Fibroblast of skin of abdomen (primary cell): ENCODE measurements at places on chromosomes 3 and 15.

- DNase-seq = no peak
Measured at GRCh38 chr3:14474363-14475081, 65.6 kb downstream of the GRIP2 start.

DNA sequence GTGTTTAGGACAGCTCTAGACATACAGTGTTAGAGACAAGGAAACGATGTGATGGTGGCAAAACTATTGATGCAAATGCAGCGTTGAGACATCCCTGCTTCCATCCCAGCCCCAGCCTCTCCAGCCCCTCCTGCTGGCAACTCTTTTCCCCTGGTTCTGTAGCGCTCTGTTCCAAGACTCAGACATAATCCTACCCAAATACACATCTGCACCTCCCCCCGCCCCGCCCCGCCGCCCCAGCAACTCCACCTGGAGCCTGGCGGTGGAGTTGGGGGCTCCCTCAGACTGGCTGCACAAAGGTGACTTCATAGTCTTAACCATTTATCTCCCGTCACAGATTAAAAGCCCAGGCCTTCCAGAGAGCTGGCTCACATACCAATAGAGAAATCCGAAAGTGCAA, 7.2 kb upstream of the SEC22A start:
- DNase-seq = no peak

DNA sequence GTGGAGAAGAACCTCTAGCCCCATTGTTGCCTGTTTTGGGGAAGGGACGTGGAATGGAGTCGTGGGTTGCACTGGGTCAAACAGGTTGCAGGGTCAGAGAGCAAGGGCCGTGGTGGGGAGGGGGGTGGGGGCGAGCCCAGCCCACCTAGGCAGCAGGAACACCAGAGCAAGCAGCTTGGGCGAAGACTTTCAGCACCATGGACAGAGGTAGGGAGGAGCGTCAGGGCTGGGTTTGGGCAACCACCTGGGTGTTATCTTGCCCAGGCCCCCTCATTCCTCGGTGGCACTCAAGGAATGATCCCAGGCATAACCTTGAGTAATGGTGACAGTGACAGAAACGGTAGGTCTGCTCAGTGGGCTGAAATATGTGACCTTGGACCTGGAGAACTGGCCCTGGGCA, 45.9 kb upstream of the TMEM115 start:
- peak; percentile 16 for DNase-seq

DNA sequence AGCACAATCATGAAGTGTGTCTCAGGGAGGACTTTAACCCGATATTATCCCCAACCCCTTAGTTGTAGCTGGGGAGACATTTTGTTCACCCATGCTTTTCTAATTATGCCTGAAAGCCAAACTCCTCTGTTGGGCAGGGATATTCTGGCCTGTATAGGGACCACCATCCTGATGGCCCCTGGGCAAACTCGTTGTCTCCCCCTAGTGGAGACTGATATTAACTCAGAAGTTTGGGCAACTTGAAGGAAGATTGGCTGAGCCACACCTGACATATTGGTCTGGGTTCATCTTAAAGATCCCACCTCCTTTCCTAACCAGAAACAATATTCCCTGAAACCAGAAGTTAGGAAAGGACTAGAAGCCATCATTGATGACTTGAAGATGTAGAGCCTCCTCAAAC, 42.3 kb downstream of the TM4SF18 start:
- DNase-seq = no peak

DNA sequence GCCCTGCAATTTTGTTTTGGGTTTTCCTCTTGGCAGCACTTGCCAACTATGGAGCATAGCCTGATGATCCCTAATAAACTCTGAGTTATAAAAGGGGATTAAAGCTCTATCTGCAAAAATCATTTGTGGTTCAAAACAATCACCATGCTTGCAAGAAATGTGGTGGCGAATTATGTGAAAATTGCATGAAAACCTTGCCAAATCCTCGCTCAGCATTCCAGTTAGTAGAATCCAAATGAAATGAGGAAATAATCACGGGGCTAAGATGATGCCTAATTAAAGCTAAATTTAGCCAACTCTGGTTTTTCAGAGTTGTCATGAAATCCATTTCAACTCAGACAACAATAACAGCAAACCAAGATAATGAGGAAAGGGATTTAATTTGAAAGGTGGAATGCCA, 73.0 kb upstream of the PROK2 start:
- DNase-seq = peak; percentile 60

- DNase-seq = peak; percentile 64
Measured at GRCh38 chr3:181567311-181568075, 144.2 kb upstream of the SOX2 start.

- DNase-seq = peak; percentile 5
Measured at GRCh38 chr3:17432236-17432635, 310.2 kb downstream of the TBC1D5 start.

- DNase-seq = peak; percentile 54
Measured at GRCh38 chr3:16884084-16884747, 539 bp upstream of the PLCL2 start.

DNA sequence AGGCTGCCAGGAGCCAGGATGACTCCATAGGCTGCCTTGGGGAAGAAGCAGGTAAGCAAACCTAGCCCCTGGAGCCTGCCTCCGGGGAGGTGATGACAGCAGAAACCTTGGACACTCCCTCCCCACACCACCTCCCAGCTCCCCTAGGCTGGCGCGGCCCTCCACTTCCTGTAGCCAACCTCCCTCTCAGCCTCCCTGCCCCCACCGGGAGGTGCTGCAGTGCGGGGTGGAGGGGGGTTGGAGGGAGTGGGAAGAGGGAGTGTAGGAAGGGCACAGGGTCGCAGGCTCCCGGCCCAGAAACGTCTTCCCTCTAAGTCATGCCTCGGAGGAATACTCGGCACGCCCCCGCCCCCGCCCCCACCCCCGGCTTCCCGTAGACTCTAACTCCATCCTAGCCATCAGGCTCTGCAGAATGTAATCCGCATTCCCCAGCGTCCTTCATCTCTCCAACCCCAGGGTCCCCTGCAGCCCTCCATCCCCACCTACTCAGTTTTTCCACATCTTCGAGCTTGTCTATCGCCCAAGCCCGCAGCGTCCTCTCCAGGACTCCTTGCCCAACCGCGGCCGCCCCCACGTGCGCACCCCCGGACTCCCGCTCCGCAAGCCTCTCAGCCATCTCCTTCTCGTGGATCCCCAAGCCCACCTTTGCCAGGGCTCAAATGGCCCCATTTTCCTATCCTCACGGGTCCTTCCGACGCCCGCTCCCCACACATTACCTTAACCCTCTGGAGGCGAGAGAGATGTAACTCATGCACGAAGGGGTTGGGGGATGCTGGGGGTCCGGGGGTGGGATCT, 528 bp downstream of the LPCAT4 start:
- peak; percentile 64 for DNase-seq

- no peak for DNase-seq
Measured at GRCh38 chr3:158535918-158536317, 35.1 kb upstream of the MLF1 start.

DNA sequence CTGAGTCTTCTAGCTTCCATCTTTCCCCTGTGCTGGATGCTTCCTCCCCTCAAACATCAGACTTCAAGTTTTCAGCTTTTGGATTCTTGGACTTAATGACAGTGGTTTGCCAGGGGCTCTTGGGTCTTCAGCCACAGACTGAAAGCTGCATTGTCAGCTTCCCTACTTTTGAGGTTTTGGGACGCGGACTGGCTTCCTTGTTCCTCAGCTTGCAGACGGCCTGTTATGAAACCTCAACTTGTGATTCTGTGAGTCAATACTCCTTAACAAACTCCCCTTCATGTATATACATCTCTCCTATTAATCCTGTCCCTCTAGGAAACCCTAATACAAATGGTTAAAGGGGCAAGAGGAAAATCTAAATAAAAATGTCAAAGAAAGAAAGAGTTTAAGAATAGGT, 100.1 kb downstream of the ABI3BP start:
- DNase-seq = no peak

- peak; percentile 31 for DNase-seq
Measured at GRCh38 chr3:86993704-86994103, 2.8 kb upstream of the VGLL3 start.

DNA sequence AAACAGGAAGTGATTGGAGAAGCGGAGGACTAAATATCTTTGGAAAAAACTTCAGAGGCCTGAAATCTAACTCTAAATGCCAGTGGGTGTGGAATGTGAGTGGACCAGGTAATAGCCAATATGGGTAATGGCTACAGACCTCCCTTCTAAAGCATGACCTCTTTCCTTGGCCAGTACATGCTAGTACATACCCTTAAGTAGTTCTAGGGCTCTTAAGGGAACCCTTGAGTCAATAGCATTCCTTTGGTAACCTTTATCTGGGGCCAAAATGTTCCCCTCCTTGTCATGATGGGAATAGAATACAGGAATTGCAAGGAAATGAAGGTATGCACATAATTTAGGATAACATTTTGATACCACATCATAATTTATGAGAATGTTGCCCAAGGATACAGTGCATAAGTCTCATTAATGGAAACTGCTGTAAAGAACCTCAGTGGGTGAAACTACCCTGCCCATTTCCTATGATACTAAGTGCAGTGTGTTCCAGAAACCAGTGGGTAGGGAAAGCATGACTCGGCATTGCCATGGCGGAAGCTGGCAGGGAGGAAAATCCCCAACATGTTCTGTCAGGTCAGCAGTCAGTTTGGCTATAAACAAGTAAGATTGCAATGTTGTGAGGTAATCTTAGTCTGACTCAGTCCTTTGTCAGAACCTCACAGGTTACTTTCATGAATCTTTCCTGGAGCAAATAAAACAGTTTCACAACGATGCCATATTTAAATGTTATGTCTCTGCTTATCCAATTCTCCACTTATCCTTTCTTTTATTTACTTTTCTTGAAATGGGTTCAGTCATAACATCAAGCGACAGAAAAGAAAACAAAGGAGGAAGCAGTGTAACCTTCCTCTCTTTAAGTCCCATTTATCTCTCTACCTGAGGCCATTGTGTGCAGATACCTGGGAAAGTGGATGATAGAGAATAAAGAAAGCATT, 23.5 kb upstream of the RAP2B start:
- peak; percentile 87 for DNase-seq

- no peak for DNase-seq
Measured at GRCh38 chr3:11370191-11370590, 98.0 kb downstream of the ATG7 start.

- DNase-seq = peak; percentile 96
Measured at GRCh38 chr3:54882129-54882833, 45.6 kb downstream of the LRTM1 start.

DNA sequence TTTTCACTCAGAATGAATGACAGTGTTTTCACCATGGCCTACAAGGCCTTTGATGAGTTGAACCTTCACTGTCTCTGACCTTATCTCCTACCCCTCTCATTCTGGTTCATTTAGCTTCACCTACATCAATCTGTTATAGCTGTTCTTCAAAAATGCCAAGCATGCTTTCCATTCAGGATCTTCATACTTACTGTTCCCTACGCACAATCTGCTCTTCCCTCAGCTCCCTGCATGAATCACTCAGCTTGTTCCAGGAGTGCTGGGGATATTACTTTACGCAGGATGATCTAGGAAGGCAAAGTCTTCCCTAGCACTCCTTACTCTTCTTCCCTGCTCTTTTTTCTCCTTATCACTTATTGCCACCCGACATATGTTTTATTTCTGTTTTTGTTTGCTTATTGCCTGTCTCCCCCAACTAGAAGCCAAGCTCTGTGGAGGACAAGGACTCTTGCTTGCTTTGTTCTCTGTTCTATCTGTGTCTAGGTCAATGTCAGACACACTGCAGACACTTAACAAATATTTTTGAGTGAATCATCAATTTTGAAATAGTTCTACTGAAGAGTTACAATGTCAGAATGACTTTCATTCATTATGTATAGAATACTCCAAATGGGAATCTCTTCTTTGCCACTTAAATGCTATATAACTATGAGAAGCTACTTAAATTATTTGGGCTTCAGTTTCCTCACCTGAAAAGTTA, 238.3 kb upstream of the FEZF2 start:
- peak; percentile 87 for DNase-seq

GRCh38 chr3:9301798-9302197, 52.4 kb upstream of the SRGAP3 start:
- DNase-seq = no peak

GRCh38 chr15:68617777-68618176, 39.0 kb downstream of the CORO2B start:
- DNase-seq = no peak

- DNase-seq = peak; percentile 12
Measured at GRCh38 chr3:70358978-70359580, 46.6 kb upstream of the MDFIC2 start.

GRCh38 chr3:72288955-72289691, 504.2 kb upstream of the PROK2 start:
- DNase-seq = peak; percentile 91

- no peak for DNase-seq
Measured at GRCh38 chr15:60347480-60348049, 50.2 kb downstream of the ANXA2 start.

- no peak for DNase-seq
Measured at GRCh38 chr3:128858167-128858566, 21.3 kb upstream of the ACAD9 start.

DNA sequence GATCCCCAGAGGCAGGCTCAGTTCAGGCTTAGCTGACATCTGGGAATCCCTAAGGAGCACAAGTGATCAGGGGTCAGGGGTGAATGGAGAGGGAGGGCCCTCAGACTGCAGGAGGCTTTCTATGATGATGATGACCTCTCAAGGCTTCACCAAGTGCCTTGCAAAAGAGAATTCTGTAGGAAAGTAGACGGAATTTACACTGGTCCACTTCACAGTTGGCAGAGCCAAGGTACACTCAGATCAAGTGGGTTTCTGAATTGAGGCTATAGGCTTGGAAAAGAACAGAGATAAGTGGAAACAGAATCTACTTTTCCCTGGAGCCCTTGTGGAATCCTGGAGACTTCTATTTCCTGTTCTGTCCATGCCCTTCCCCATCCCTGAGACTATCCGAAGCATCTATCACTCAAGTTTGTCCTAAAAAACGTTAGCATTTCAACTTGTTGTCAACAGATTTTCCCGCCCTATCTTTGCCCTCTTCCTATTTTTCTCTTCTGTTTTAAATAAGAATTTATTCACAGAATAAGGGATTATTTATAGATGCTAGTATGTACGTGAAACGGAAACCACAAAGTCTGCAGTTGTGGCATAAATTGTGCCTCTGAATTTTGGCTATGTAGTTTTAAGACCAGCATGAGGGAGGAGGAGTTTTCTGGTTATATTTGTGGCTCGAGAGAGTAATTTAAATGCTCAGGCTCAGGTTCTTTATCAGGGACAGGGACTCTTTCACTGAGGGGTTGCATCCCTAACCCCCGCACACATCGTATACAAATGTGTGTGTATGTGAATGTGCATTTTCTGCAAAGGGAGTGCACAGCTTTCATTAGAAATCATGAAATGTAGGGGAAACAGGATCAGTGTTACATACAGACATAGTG, 12.8 kb downstream of the GCSAM start:
- DNase-seq = no peak

- DNase-seq = no peak
Measured at GRCh38 chr3:149481056-149481455, 6.6 kb downstream of the TM4SF4 start.

GRCh38 chr15:39358441-39359041, 222.3 kb upstream of the THBS1 start:
- DNase-seq = no peak

DNA sequence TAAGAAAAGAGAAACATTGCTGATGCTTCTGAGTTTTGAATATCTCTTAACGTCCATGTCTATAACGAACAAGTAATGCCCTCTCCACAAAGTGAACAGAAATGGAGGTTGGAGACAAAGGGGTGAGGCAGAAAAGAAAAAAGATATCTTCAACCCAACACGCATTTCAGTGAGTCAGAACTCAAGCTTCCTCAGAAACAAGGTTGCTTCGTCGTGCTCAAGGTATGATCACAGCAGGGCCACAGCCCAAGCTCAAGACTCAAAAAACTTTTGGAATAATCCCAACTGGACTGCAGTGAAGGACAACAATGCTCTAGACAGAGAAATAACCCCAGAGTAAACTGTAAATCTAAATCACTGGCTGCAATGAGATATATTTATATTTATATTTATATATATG, 18.9 kb downstream of the WNT5A start:
- peak; percentile 81 for DNase-seq
